ENCODE measurements at places on chromosomes 12 and 14.

DNA sequence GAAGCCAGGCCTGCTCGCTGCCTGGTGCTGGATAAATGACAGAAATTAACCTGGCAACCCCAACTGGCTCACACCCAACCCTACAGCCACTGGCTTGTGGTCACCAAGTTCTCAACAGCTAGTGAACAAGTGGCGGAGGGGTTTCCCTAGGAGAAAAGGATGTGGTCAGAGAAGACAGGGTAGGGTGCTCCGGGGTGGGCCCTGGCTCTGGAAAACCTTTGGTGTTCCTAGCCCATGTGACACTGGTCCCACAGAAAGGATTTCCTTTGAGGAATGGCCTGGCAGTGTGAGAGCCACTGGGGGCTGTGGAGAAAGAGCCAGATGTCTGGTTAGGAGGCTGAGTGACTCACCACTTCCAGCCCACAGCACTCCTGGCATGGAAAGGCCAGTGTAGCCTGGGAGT lies 8.7 kb downstream of the SYNE3 start:
- peak; percentile 51 for DNase-seq

GRCh38 chr12:1666215-1666614 lies 24.7 kb upstream of the ADIPOR2 start:
- DNase-seq = peak; percentile 70

- DNase-seq = no peak
Observed at GRCh38 chr12:116093915-116094314, 183.6 kb downstream of the MED13L start.

DNA sequence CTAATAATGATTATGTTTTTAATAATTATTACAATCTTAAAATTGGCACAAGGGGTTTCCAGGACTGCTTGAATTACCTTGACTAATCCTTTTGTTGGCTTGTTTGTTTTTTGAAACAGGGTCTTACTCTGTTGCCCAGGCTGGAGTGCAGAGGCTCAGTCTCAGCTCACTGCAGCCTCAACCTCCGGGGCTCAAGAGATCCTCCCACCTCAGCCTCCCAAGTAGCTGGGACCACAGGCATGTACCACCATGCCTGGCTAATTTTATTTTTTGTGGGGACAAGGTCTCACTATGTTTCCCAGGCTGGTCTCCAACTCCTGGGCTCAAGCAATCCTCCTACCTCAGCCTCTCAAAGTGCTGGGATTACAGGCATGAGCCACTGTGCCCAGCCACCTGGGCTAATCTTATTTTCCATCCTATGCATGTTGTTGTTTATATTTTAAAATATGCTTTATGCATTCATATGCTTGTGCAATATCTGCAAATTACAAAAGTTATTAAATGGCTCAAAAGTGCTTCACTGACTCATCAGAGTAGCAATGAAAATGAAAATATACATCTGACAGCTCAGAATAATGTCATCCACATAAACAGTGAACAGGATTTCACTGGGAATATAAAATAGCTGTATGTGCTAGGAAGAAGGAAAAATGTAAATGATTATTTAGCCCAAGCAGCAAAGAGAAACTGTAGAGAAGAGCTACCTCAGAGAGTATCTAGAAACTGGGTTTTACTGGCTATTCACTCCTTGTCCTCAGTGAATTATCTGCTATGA lies 24.8 kb upstream of the PLEKHG6 start:
- DNase-seq = no peak

GRCh38 chr12:56488041-56488955 lies at the start of gene GLS2:
TSS of gene GLS2 (minus strand) at chr12:56488161. CDS start at chr12:56488118, 43 bp downstream.
- DNase-seq = no peak

Data from OCI-M1 (cell line).